Stimulated activated CD8-positive, alpha-beta memory T cell treated with anti-CD3 and anti-CD28 coated beads, Interleukin-4, amount 100 ng/mL, for 1 hour (primary cell): ENCODE measurements at places on chromosomes 6 and 20.

- no peak for DNase-seq
Observed at GRCh38 chr6:167643223-167643622, 183.5 kb upstream of the AFDN start.

GRCh38 chr20:56808732-56809131 is 179.6 kb downstream of the TFAP2C start:
- no peak for DNase-seq

DNA sequence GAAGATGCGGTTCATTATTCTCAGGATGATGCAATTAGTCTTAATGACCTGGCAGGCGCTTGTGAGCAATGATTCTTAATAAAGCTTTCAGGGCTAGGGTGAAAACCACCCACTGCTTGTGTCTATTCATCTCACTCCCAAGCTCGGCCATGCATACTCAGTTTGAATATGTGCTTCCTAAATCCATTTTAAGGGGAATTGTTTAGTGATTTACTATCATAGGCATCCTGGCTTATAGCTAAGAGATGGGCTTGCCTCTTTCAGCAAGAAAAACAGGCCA is 141.1 kb upstream of the SLC24A3 start:
- DNase-seq = no peak

- no peak for DNase-seq
Observed at GRCh38 chr6:167849846-167850459, 23.2 kb downstream of the AFDN start.

DNA sequence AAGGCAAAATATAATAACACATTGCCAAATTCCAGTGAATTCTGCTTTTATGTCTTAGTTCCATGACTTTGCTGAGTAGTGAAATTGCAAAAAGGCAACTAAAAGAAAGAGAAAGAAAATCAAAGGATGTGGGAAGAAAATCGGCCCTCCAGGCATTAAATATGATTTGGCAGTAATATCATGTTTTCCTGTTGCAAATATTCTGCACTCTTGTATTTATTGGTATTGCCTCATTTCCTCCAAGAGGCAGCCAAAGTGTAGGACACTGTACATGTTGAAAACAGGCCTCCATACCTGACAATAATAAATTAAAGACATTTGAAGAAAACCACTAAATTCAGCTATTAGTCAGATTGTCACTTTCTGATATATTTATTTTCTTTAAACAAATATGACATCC is 460.0 kb upstream of the NOX3 start:
- DNase-seq = no peak
